ENCODE measurements at places on chromosomes 3 and 15. TPM values are rescaled to one million over a fixed set of nuclear protein-coding genes. Genes with fewer than 3 reads are reported as not detected.

DNA sequence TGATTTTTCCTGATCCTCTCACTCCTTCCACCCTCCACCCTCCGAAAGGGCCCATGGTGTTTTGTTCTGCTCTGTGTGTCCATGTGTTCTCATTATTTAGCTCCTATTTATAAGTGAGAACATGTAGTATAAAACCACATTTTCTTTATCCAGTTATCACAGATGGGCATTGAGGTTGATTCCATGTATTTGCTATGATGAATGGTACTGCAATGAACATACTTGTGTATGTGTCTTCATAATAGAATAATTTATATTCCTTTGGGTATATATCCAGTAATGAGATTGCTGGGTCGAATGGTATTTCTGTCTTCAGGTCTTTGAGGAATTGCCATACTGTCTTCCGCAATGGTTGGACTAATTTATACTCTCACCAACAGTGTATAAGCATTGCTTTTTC is 126.0 kb downstream of the IMPG2 start:
- no peak for DNase-seq

The FOXB1 gene
- 0.08 TPM for polyA plus RNA-seq

The ROBO2 gene
- polyA plus RNA-seq, result 88.0 TPM

The HIGD2B gene
- not detected for polyA plus RNA-seq

Data from renal pelvis (tissue), 12 donors.